ENCODE measurements at places on chromosomes 1 and 21.
A peak's percentile ranks its signal among the peaks of the same experiment; 100 is the strongest.

GRCh38 chr1:91585982-91586381 is 85.3 kb downstream of the CDC7 start:
- peak; percentile 88 for DNase-seq

DNA sequence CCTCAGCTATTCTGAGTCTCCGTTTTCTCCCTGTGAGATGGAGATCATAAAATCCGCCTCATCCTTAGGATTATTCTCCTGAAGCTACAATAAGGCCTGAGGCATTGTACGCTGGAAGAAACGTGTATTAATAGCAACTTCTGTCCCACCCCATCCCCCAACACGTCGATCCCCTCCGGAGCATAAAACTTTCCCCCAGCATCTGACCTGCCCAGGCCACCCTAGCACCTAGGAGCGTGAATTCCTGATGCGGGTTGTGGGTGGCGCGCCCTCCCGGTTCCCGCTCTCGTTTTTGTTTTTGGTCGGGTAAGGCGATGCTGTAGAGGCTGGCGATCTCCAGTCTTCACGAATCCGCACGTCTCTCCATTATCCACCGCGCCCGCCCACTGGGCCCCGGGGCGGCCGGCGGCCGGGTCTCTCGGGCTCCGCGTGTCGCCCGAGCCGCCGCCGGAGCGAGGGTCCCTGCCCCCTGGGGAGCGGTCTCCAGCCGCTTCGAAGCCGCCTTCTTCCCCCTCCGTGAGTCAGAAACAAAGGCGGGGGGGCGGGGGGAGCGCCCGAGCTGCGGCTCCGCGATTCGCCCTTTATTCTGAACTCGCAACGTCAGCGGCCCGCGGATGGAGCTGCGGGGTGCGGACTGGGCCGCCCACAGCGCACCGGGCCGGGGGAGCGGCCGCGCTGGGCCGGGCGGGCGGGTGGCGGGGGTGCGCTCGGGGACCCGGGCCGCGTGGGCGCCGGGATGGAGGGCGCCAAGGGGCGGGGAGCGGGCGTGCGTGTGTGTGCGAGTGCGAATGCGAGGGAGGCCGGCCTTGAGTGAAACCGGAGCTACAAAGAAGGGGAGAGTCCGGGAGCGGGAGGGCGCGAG is at the start of gene PLEKHO1:
Gene PLEKHO1, plus strand, starts transcription at position 646 of the 862 bp plus-strand sequence. CDS start 342 bp downstream, outside the sequence.
- DNase-seq, result peak; percentile 77

DNA sequence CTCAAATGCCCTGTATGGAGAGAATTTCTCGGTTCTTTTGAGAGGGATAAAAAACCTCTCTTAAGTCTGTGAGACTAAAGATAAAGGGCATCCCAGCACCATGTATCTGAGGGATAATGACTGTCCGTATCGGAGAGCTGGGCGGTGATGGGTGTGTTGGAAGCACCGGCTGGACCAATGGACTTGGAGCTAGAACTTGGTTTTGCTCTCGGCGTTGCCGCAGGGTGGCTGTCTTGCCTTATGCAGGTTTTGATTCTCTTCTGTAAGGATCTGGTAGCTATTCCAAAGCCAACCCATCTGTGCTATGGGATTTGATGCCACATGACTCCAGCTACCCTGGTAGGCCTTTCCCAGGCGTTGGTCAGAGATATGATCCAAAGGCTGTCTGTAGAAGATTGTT is 348.8 kb downstream of the KIF26B start:
- DNase-seq, result no peak

GRCh38 chr21:40466893-40467483 is 380.0 kb downstream of the DSCAM start:
- peak; percentile 22 for DNase-seq

DNA sequence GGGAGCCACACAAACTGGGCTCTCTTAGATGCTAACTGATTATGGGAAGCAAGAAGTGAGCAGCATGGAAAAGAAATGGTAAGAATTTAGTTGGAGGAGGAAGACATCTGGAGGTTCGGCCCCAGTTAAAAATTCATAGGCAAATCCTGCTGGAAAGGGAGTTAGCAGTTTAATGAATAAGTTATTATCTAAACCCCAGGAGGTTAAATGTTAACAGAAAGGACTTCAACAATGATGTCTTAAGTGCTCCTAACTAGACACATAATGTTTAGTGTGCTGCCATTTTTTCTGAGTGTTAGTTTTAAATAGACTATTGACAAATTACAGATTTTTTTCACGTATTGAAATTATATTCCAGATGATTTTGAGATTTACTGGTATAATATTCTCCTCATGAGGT is 1265.3 kb upstream of the ADGRL2 start:
- DNase-seq, result peak; percentile 23

DNA sequence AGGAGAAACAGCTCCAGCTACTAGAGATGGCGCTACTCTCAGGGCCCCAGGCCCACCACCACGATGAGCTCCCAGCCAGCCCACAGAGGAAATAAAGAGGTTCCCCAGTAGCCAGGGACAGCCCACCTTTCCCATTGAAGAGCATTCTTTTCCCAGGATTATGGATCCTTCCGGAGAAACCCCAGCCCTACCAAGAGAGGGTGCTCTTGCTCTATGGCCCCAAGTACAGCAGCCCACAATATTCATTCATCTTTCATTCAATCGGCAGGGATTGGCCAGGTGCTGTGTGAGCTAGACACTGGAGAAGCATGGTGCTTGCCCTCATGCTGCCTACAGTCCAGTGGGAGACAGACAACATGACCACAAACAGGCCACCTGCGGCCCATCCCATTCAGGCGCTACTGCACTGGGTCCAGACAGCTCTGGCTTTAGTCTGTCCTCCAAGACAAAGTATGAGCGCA is 29.9 kb downstream of the PMVK start:
- no peak for DNase-seq

DNA sequence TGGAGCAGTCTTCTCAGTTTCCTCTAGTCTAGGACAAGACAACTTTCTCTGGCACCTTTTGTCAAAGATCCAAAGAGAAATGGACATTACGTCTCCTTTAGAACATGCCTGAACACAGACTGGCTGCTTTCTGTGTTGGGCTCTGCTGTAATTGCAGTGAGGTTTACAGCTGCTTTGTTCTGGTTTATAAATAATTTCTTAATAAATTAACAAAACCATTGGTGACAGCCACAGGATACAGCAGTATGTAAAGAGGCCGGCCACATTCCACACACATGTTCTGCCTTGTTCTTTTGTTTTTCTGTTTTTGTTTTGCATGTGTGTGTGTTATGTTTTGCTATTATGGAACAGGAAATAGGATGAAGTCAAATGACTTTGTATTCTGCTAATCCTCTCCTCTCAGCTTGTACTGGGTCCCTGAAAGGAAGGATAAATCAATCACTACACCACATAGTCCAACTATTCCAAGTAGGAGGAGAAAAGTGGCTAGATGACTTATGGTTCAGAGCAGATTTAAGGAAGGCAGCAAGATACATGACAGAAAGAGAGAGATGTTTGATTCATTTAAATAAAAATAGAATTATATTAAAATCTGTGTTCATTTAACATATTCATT is 161.5 kb upstream of the ESRRG start:
- no peak for DNase-seq

DNA sequence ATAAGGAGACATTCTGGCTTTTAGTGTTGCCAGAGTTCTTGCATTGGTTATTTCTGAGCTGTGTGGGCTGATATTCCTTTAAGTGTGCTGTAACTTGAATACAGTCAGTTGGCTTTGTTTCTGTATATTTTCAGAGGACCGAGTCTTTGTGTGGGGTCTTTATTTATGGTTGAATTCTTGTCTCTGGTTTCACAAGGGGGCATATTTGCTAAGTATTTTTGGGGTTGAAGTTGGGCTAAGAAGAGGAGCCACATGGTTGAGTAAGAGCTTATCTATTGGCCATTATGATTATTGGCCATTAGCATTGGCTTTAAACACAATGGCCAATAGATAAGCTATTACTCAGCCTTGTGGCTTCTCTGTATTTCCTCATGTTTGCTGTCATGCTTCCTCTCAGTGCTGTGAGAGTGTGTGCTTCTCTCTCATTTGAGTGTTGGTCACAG is 26.3 kb upstream of the PTGFR start:
- no peak for DNase-seq

- DNase-seq, result no peak
These were observed 40.1 kb upstream of the C1orf174 start for GRCh38 chr1:3940081-3940753.

DNA sequence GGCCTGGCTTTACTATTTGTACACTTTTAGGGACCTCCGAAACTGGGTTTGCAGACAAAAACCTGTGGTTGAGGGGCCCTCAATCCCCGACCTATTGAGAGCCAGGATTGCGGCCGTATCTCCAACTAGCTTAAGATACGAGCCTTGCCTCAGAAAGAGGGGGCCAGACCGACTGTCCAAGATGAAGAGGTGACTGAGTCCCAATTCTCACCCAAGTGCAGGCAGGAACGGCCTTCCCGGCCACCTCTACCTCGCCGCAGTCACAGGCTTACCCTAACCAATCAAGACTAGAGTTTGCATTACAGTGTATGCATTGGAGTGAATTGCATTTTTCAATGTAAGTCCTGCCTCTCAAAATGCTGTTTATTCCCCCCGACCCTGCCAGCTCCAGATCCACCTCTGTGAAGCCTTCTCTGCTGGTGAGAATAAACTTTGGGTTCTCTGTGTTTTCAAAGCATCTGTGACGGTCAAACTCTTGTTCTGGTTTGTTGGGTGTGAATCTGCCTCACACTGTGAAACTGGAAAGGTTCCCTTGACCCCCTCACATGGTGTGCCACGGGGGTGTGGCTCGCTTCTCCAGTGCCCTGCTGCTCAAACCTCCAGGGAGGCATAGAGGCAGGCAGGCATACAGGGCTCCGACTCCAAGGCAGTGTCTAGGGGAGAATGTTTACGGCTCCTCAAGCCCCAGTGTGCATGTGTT is 62.2 kb upstream of the WLS start:
- DNase-seq, result no peak

GRCh38 chr1:73065339-73066041 is 783.2 kb upstream of the NEGR1 start:
- DNase-seq, result peak; percentile 9

DNA sequence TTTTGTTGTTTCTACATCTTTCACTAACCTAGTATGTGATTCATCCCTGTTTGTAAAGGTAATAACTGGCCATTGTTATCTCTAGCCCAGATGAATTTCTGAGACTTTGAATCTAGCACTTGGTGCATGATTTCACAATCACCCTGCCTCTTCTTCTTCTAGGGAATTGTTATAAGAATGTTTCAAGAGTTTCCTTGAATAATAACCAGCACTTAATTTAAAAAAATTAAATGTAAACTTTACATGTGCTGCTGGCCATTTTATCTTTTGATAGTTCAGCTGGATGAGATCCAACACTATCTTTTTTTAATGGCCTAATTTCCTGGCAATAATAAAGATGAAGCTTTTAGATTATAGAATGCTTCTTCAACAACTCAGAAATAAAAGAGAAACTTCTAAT is 31.8 kb downstream of the UBE2U start:
- no peak for DNase-seq

DNA sequence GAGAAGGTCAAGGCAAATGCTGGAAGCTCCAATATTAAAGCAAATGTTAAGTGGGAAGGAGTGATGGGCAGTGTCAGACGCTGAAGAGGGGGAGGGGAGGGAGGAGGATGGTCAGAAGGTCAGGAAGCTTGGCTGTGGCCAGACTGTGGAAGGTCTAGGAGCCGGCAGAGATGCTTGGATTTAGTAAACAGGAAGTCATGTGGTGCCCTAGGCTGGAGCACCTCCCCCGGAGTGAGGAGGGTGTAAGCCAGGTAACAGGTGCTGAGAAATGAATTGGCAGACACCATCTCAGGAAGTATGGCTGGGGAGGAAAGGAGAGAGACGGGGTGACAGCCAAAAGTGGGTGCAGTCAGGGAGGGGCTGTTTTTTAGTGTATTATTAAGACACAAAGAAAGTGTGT is 17.7 kb downstream of the CSMD2 start:
- DNase-seq, result no peak

GRCh38 chr1:76595024-76595423 is 272.3 kb upstream of the ST6GALNAC5 start:
- no peak for DNase-seq

DNA sequence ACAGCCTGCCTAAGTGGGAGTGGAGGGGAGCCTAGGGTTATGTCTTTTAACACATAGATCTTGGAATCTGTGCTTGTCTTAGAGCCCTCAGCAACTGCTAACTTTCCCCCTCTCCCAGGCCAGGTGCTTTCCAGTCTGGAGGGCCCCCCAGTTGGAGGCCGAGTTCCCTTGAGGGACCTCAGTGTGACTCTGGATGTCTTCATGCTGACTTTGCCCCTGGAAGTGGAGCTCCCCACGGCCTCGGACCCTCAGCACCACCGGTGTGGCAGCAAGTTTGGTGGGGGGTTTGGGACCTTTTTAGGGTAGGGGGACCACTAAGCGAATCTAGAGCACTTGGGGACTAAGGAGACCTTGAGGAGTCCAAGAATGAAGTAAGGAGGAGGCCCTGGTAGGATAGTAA is 22.9 kb downstream of the HYI start:
- DNase-seq, result no peak

DNA sequence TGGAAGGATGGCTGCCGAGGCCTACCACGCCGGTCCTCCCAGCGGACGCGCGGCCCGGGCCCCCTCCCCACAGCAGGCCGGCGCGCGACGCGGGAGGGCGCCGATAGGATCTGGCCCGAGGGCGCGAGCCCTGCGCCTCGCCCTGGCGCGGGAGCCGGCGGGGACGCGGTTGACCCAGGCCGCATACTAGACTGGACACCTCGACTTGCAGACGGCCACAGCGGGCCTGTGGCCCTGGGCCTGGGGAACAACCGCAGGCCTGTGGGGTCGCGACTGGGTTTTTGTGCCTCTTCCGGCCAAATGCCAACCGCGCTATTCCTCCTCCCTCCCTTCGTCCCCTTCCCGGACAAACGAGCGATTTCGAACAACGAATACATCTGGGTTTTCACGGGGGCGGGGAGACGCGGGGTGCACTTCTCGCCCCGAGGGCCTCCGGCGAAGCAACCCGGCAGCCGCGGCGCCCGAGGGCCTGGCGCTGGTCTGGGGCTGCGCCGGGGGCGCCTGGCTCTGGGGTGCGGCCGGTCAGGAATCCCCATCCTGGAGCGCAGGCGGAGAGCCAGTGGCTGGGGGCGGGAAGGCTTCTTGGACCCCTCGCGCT is 2.4 kb downstream of the NHLH2 start:
- no peak for DNase-seq

GRCh38 chr1:234748066-234748465 is 138.1 kb upstream of the IRF2BP2 start:
- DNase-seq, result no peak

DNA sequence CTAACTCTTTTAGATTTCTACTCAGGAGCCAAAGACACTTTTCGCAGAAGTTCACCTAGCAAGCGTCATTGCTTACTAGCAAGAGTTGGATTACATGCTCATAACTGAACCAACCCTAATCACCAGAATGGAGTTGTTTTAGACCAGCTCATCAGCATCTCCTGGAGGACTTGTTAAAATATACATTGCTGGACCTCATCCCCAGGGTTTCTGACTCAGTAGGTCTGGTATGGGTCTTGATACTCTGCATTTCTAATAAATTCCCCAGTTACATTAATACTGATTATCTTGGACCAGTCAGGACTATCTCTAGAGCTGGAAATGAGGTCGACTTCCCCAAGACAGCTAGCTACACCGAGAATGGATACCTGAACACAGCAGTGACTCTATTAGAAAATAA is 9.7 kb upstream of the PRDX6 start:
- no peak for DNase-seq

- no peak for DNase-seq
These were observed 144.5 kb upstream of the RUNX3 start for GRCh38 chr1:25074351-25075227.

GRCh38 chr1:107810291-107810951 is 154.6 kb downstream of the VAV3 start:
- no peak for DNase-seq
